ENCODE measurements at places on chromosomes 11 and 22.

DNA sequence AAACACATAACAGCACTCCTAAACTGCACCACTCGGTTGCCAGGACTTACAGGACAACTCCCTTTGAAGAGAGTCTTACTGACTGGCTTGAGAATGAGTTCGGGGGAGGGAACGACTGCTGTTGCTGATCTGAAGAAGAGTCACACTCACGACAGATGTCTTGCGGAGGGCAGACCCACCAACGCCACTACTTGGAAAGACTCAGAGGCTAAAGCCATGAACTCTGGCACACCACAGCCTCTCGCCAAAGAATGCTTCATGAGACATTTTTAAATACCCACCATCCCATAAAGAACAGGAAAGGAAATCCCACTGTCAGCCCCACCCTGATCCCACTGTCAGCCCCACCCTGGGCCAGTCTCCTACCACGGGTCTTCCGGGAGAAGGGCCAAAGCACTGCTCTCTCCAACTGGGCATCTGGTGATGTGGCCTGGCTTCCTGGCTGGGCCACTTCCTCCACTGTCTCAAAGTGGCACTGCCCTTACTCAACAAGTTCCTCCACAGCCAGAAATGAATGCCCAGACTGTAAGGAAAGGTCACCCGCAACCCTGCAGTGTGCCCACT is 73.6 kb downstream of the MICAL3 start:
- peak; percentile 68 for DNase-seq

DNA sequence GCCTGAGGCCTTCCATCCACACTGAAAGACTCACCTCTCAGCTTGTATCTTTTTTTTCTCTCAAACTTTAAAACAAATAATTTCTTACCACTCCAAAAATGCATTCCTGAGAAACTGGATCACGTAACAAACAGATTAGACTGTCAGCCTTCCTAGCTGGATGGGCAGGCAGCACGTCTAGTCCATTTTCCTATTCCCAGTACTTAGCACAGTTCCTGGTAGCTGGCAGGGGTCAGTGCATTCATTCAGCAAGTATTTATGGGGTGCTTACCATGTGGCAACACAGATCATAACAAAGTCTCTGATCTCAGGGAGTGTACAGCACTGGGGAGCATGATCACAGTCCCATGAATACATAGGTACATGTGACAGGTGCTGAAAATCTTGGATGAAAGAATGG is 89.6 kb downstream of the UBASH3B start:
- no peak for DNase-seq

DNA sequence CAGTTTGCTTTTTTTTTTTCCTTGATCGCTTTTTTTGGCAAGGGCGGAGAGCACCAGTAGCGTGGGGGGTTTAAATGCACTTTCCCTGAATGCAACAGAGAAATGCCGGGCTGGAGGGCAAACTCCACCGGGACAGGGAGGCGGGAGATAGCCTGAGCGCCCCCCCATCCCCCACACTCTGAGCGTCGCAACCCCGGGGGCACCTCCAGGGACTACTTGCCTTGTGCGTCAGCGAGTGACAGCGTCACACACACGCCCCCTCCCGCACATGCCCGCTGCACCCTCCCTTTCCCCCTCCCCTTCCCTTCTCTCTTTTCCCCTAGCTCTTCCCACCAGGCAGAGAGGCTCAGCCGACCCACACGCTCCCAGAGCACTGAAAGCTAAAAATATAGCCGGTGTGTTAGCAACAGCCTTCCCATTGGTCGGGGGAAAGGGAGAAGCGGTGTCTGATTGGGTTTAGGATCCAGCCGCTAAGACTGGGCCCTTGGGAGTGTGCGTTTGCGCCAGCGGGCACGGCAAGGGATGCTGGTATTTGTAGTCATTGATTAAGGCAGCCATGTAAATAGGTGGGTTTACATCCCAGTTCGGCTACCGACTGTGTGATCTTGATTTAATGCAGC is 1.7 kb upstream of the TOB2 start:
- DNase-seq = peak; percentile 99

GRCh38 chr11:113906038-113906437 is 1.4 kb downstream of the HTR3B start:
- DNase-seq = peak; percentile 11

- DNase-seq = no peak
Observed at GRCh38 chr11:102485095-102485722, 32.6 kb upstream of the TMEM123 start.

- DNase-seq = no peak
Observed at GRCh38 chr11:34745195-34745594, 124.3 kb downstream of the EHF start.

GRCh38 chr11:120090411-120090810 is 47.5 kb downstream of the TRIM29 start:
- no peak for DNase-seq

GRCh38 chr22:20012741-20013331 is 3.8 kb downstream of the ARVCF start:
- DNase-seq = no peak

- DNase-seq = no peak
Observed at GRCh38 chr22:41603873-41604332, 14.3 kb upstream of the PMM1 start.

- peak; percentile 92 for DNase-seq
Observed at GRCh38 chr11:123083623-123084029, 21.7 kb upstream of the HSPA8 start.

DNA sequence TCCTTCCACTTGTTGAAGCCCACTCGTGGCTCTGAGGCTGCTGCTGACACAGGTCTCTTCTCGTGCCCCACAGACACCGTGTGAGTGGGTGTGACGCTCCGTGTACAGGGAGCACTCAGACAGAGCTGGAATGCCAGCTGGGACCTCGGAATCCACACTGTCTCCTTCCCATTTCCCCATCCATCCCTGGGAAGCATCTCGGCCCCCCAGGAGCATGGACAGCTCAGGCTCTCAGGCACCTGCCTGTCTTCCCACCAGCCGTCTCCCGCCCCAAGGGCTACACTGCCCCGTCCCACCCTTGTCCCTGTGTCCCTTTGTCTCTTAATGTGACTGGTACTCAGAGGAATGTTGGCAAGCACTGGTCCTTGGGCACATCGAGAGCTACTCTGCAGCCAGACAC is 63.8 kb downstream of the ARHGAP8 start:
- DNase-seq = no peak

GRCh38 chr11:79219186-79220045 is 221.4 kb downstream of the TENM4 start:
- peak; percentile 28 for DNase-seq

DNA sequence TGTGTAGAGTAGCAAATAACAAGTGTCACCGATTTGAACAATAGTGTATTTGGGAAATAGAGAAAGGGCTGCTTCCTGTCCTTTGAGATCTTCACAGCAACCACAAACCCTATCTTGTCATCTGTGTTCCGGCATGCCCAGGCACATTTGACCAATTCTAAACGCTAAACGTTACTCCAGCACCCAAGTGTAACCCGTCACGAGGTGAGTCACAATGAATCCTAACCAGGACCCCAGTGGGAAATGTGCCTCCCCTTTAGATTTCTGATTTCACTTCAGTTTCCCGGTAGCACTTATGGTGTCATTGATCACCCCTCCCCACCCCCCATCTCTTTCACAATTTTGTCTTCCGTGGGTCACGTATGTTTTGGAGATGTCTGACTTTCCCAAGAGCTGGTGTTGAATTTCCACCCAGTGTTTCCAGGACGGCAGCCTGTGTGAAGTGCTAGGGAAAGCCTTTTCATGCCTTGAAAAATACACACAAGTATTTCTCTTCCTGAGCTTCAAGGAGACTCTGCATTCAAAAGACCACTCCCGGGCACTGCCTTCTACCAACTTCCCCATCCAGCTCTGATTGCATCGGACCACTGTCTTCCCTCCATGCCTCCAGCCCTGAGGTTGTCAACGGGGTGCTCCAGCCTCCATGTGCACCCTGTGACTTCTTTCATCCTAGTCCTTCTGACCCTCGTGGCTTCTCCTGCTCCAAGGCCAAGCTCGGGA is 10.5 kb upstream of the C11orf24 start:
- DNase-seq = no peak

DNA sequence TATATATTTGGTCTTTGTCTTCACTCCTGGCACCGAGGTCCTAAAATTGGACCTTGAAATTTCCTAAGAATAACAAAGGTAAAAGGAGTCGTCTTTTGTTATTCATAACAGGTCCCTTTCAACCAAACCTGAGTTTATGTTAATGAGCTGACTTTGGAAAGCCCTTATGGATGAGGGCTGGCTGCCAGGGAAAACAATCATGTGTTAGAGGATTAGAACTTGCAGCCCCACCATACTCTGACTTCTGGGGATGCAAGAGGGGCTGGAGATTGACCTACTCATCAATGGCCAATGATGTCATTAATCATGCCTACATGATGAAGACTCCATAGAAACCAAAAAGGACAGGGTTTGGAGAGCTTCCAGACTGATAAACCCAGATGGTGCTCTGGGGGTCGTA is 118.9 kb downstream of the MRTFA start:
- DNase-seq = no peak

- DNase-seq = peak; percentile 50
Observed at GRCh38 chr22:42174062-42174461, 43.5 kb upstream of the CYP2D6 start.

- DNase-seq = peak; percentile 81
Observed at GRCh38 chr11:2888266-2888968, 2.8 kb upstream of the CDKN1C start.

DNA sequence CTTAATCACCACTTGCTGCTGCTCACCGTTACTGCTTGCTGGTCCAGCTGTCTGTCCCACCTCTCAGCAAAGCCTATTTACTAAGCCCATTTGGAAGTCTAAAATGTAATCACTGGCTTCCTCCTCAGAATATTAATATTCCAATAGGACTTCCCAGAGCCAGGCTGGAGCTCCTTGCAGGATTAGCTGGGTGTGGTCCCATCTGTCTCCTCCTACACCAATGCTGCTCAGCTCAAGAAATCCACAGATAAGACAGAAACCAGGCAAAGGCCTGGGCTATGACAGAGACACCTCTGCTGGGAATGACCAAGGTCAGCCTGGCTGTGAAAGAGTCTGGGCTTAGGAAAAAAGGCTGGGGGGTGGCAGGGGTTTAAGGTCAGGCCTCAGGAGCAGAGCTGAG is 317.8 kb downstream of the BUD13 start:
- DNase-seq = no peak

DNA sequence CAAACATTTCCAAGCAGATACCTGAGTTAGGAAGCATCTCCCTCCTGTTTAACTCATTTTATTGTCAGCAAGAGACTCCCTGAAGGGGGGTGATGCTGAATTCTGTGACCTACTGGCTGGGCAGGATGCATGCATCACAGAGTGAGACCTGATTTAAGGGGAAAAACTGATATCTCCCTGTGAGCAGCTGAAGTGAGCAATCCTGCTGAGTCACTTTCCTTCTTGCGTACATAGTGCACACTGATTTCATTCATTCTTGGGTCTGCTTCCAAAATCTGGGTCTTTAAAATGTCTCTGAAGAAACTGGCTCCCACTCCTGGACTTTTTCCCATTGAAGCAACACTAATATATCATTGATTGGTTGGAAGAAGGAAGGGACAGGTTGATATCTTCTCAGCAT is 23.3 kb downstream of the P4HA3 start:
- DNase-seq = peak; percentile 95

DNA sequence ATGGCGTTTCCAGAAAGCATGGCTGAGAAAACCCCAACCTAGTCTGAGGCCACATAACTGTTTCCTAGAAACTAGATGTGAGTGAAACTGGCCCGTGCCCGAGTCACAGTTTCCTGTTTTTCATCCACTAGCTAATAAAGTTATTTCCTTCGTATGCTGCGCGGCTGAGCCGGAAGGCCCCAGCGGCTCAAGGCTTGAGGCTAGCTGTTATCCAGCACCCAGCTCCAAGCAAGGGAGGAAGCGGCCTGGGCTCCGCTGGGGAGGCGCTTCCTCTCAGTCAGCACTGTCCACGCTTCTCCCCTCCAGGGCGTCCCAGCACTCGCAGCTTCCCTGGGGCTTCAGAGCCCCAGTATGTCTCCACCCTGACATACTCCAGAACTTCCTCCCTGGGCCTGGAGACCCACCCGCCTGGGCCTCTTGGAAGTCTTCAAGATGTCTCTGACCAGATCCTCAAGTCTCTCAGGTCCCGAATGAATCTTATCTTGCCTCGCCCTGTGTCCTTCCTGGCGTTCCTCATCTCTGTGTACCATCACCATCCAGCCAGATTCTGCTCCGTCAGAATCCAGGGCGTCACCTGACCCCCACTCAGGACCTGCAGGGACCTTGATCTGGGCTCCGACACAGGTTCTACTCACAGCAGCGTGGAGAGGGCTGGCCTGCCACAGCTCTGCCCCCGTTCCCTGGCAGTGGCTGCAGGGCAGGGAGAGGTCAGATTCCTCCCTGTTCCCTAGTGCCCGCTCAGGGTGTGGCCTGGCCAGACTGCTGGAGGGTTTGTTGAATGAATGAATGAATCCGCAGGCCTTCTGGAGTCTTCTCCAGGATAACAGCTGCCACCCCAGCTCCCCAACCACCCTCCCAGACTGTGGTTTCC is 81.9 kb downstream of the LRRC32 start:
- no peak for DNase-seq

DNA sequence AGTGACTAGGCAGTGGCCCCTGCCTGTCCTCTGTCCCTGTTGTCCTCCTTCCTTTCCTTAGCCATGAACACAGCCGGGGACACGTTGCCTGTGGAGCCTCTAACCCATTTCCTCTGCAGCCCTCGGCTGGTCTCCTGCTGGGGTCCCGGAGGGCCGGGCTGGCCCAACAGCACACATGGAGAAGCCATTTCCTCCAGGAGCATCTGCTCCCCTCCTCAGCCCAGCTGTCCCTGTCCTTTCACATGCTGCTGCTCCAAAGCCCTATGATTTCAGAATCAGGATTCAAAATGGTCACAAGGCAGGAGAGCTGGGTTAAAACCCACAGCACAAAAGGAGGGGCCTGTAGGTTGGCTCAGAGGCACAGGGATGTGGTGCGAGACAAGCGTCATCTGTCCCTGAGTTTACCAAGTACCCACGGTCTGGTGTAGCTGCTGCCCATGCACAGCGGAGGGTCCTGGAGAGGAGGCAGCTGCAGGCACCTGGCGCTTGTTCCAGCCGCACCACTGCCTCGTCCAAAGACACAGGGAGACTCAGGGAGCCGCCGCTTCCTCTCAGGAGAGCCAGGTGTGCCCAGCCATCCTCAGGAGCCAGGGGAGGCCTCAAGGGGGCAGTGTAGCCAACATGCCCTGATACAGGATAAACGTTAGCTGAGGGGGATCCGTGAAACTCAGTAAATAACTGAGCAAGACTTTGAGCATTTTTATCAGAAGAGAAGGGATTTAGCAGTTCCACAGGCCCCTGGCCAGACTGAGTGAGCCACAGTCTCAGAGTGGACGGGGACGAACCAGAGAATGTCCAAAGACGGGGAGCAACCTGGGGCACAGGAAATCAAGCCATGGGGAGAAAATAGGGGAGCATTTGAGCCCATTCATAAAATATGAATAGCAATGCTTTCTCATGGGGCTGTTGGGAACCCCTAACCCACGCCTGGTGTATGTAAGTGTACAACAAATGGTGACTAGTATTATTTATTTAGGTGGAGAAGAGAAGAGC is 3.9 kb upstream of the VSIG10L2 start:
- peak; percentile 11 for DNase-seq

- no peak for DNase-seq
Observed at GRCh38 chr11:8315463-8315862, 51.8 kb upstream of the LMO1 start.

DNA sequence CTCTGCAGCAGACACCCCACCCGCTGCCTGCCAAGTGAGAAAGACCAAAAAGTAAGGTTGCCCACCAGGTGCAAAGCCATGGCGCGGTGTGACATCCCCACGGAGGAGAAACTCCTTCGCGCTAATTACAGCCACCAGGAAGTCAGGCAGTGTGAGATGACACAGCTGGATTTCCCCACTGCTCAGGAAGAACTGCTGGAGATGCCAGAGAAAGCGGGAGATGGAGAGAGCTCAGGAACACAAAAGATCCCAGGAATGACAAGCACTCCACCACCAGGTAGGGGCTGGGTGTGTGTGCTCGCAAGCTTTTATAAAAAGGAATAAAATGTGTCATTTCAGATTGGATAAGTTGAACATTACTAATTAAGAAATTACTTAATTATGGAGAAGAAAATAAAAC is 292.7 kb downstream of the OPCML start:
- DNase-seq = no peak
